ENCODE measurements at places on chromosomes 7 and 10.
A peak's percentile ranks its signal among the peaks of the same experiment; 100 is the strongest.

GRCh38 chr7:46710927-46711326, 789.9 kb upstream of the IGFBP3 start:
- DNase-seq, result no peak

DNA sequence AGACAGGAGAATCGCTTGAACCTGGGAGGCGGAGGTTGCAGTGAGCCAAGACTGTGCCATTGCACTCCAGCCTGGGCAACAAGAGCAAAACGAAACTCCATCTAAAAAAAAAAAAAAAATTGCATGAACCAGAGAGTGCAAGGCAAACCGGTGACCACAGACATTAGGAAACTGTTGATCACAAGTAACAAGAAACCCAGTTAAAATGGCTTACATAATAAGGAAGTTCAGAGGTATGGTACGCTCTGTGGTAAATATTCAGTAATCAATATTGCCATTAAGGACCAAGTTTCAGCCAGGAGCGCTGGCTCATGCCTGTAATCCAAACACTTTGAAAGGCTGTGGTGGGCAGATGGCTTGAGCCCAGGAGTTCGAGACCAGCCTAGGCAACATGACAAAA, 9.2 kb upstream of the NT5C2 start:
- DNase-seq, result no peak

- no peak for DNase-seq
Observed at GRCh38 chr10:117664288-117664687, 121.7 kb downstream of the EMX2 start.

- no peak for DNase-seq
Observed at GRCh38 chr7:25844102-25844870, 307.7 kb upstream of the NFE2L3 start.

- DNase-seq, result peak; percentile 15
Observed at GRCh38 chr10:76583711-76584161, 1053.9 kb downstream of the KCNMA1 start.

- no peak for DNase-seq
Observed at GRCh38 chr10:84176351-84176750, 2.8 kb downstream of the GPR15LG start.

DNA sequence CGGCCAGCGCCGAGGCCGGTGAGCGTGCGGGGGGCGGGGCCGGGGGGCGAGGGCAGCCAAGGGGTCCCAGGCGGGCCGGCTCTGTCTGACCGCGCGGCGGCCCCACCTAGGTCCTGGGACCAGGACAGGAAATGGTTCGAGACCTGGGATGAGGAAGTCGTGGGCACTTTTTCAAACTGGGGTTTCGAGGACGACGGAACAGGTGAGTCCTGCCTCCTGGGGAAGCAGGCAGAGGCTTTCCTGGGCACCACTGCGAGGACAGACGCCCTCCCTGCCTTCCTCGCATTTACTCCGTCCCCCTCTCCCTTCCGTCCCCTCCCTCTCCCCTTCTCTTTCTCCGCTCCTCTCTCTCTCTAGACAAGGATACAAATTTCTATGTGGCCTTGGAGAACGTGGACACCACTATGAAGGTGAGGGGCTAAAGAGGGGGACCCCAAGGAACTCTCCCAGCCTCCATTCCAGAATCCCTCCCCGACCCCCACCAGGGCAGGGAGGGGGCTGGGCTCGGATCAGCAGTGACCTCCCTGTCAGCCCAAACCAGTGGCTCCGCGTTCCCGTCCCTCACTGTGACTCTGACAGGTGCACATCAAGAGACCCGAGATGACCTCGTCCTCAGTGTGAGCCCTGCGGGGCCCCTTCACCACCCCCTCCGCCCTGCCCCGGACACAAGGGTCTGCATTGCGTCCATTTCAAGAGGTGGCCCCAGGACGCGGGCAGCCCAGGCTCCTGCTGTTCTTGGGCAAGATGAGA, 2.6 kb upstream of the MUC12 start:
- DNase-seq, result no peak

DNA sequence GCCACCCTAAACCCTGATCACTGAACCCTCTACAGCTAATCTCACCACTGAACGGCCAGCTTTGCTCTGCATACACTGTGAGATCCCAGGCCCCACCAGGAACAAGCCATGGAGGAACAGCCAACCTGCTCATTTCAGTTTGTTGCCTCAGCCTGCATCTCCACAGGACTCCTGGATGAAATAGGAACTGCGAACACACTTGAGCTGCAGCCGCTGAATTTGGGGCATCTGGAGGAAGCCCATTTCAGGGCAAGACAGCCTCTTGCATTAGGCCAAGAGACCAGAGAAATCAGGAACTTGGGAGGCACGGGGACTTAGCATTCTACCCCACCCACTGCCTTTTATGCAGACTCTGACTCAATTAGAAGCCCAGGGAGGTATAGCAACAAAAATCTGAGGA, 14.5 kb upstream of the EGR2 start:
- no peak for DNase-seq

DNA sequence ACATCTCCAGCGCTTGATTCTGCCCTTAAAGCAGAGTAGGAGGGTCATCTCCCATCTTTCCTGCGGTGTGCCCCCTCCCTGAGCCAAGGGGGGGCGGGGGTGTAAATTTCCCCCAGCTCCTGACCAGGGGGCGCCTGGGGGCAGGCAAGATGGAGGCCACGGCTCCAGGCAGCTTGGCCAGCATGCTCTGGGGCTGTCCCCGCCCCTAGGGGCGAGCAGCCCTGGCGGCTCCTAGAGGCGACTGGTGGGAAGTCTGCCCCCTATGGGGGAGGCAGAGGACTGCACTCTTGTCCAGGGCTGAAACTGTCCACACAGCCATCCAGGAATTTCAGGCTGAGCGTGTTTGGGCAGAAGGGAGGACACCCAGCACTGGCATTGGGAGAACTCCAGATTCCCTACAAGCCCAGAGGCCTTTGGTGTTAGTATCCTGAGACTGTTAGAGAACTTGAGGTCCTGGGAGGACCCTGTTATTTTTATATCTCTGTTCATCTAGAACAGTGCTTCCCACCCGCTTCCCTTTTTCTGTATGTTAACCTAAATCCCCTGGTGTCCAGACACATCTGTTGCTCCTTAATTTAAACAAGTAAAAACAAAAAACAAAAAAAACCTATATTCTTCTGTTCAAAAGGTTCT, 4.6 kb downstream of the STRA8 start:
- DNase-seq, result no peak

- no peak for DNase-seq
Observed at GRCh38 chr10:110643653-110644597, at the start of gene RBM20. RBM20 (plus strand) TSS chr10:110644336; CDS start chr10:110644455, 119 bp downstream.

DNA sequence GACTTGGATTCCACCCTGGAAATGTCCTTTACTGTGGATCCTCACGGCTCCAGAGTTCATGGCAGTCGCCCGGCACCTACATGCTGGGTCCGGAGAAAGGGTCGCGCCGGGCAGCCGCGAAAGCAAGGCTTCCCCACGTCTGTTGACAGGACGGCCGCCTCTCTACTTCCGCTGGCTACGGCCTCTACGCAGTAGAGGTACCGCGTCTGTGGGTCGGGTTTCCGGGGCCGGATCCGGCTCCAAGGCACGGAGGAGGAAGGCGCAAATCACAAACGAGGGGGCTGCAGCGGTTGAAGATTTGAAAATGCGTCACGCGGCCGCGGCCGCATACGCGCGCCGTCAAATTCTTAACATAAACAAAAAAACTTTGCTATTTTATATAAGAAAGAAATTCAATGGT, 649.6 kb downstream of the REEP3 start:
- no peak for DNase-seq

GRCh38 chr7:97215556-97215955, 98.1 kb downstream of the SDHAF3 start:
- no peak for DNase-seq

- DNase-seq, result no peak
Observed at GRCh38 chr10:87739703-87740102, 78.3 kb downstream of the ATAD1 start.

DNA sequence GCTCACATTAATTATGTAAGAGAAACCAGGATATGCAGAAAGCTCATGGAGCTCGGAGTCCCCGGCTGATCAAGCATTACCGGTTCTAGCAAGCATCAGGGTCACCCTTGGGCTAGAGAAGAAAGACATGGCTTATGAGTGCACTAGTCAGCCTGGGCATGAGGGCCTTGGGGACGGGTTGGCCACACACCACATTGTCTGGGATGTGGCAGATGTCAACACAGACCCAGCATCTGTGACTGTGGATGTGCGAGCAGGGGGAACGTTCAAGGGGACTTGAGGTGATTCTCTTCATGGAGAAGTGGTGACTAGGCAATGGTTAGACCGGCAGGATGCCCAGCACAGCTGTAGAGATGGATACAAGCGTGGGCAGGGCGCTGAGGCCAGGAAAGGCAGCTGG, 13.7 kb downstream of the ZMIZ2 start:
- DNase-seq, result no peak

GRCh38 chr10:137031-137430, 1.8 kb downstream of the ZMYND11 start:
- no peak for DNase-seq

DNA sequence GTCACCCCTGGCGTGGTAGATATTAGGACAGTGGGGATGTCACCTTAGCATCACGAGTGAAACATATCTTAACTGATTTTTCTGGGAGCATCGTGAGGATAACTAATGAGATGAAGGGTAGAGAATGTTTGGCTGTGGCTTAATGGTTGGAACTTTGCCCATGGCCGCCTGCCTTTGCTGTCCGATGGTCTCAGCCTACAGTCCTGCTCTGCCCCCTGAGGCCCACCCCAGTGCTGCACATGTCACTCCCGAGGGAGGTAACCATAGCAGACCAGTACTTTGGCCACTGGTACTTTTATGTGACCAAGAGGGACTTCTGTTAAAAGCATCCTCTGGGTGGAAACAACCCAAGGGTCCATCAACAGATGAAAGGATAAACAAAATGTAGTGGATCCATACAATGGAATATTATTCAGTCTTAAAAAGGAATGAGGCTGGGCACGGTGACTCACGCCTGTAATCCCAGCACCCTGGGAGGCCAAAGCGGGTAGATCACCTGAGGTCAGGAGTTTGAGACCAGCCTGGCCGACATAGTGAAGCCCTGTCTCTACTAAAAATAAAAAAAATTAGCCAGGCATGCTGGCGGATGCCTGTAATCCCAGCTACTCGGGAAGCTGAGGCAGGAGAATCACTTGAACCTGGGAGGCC, 58.4 kb downstream of the TACR2 start:
- DNase-seq, result no peak

DNA sequence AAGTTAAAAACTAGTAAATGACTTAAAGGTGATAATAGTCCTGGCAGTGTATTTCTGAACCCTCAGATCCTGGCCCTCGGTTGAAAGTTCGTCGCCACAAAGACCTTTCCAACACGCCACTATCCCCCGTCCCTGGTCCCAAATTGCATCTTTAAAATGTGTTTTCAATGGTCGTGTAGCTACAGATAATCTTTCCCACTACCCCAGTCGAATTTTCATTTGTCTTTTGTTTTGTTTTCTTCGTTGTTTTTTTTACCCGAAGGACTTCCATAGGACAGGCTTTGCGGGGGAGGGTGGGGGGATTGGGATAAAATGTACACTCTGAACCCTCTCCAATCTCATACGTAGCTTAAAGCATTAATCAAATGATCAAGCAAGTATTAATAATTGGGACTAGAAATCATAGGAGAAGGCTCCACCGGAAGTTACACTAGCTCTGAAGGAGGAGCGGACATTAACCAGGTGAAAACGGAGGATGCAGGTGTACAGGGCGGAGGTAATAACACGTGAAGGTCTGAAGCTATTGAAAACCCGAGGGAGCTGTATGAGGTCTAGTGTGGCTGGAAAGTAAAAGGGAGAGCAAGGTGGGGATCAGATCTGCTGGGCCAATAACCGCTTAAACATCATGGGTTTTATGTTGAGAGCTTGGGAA, 32.8 kb upstream of the PHF14 start:
- no peak for DNase-seq

- DNase-seq, result no peak
Observed at GRCh38 chr10:34348917-34349485, 466.1 kb downstream of the PARD3 start.

- no peak for DNase-seq
Observed at GRCh38 chr10:36021096-36021495, 379.0 kb upstream of the FZD8 start.

DNA sequence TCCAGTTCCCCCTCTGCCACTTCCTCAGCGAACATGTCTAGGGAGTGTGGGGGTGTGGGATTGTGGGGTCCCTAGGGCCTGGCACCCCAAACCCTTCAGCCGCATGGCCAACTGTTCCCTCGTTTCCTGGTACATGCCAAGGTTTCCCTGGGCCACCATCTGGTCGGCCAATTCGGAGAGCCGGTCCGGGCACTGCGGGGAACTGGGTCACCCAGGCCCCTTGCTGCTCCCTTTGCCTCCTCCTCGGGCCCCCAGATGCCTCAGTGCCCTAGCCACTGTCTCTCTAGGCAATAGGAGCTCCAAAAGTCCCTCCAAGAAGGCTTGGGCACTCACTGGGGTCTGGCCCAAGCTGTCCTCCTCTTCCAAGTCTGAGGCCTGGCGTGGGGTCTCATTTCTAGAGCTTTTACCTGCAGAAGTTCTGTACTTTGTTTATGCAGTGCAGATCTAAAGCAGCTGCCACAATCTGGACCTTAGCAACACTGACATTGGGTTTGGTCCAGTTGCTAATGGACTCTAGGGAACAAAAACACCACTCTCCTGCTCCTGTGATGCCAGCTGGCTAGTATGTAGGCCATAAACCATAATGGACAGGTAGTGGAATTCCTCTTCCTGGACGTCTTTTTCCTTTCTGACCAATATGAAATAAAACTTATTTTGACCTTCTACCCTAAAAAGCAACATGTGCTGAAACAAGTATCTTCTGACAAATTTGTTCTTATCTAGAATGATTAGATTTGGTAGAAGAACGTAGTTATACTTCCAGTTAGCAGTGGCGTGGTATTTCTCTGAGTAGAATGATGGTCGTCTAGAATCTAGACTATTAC, 172.9 kb downstream of the LRRC4 start:
- DNase-seq, result no peak

DNA sequence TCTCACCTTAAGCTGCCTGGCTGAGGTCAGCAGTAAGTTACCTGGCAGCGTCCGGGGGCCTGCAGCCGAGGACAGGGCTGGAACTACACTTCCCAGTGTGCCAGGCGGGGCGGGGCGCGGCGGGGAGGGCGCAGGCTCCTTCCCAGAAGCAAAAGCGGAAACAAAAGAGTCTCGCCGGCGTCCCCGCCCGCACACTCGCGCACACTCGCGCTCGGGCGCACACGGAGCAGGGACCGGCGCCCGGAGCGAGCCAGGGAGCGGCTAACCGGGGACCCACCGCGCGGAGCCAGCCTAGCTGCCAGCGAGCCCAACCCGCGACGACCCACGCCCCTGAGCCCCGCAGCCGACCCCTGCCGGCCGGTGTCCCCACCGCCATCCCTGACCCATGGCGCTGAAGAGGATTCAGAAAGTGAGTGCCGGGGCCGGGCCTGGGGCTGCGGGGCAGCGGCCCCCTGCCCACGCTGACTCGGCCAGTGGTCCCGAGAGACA, at the start of gene UBE2D1:
Gene UBE2D1 (plus strand): TSS at position 190 of the 489 bp plus-strand sequence. CDS start 196 bp downstream, at position 386.
- no peak for DNase-seq

- DNase-seq, result no peak
Observed at GRCh38 chr7:3695602-3696001, 394.6 kb downstream of the SDK1 start.

- no peak for DNase-seq
Observed at GRCh38 chr7:145339319-145339718, 503.5 kb upstream of the TPK1 start.

GRCh38 chr10:1654811-1655356, 82.4 kb downstream of the ADARB2 start:
- DNase-seq, result no peak

GRCh38 chr10:101856626-101857025, 13.0 kb upstream of the KCNIP2 start:
- no peak for DNase-seq

GRCh38 chr7:16422917-16423316, 1.6 kb upstream of the CRPPA start:
- DNase-seq, result no peak

All from left renal cortex interstitium (tissue), 4 donors.